ENCODE measurements at places on chromosomes 11 and 22. TPM values are rescaled to one million over a fixed set of nuclear protein-coding genes. Genes with fewer than 3 reads are reported as not detected.

- H3K27ac ChIP-seq: no peak overlapping the region
- H3K4me3 ChIP-seq: no peak overlapping the region
- no peaks in the 10 kb centered on the region for H3K27me3 ChIP-seq
- H3K4me1 ChIP-seq: no peaks in the 10 kb centered on the region
- no peaks in the 10 kb centered on the region for H3K36me3 ChIP-seq
Measured at GRCh38 chr11:40168414-40168813, 1291.0 kb downstream of the LRRC4C start.

The SMIM38 gene
- not detected for total RNA-seq

GRCh38 chr11:110505528-110506284 is 76.0 kb downstream of the FDX1 start:
- no peak overlapping the region for H3K27ac ChIP-seq
- DNase-seq: no peak
- H3K4me3 ChIP-seq: no peak overlapping the region
- H3K36me3 ChIP-seq: no peaks in the 10 kb centered on the region
- H3K4me1 ChIP-seq: no peaks in the 10 kb centered on the region

DNA sequence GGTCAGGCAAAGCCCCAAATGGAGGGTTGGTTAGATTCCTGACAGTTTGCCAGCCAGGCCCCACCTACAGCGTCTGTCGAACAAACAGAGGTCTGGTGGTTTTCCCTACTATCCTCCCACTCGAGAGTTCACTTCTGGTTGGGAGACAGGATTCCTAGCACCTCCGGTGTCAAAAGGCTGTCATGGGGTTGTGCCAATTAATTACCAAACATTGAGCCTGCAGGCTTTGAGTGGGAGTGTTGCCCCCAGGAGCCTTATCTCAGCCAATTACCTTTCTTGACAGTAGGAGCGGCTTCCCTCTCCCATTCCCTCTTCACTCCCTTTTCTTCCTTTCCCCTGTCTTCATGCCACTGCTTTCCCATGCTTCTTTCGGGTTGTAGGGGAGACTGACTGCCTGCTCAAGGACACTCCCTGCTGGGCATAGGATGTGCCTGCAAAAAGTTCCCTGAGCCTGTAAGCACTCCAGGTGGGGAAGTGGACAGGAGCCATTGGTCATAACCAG is 4.7 kb upstream of the TTC36 start:
- H3K27ac ChIP-seq: no peak overlapping the region
- peak; percentile 28 for DNase-seq
- H3K4me3 ChIP-seq: no peak overlapping the region
- H3K36me3 ChIP-seq: peaks cover 28% of the 10 kb centered on the region
- H3K4me1 ChIP-seq: no peaks in the 10 kb centered on the region
- no peaks in the 10 kb centered on the region for H3K27me3 ChIP-seq

DNA sequence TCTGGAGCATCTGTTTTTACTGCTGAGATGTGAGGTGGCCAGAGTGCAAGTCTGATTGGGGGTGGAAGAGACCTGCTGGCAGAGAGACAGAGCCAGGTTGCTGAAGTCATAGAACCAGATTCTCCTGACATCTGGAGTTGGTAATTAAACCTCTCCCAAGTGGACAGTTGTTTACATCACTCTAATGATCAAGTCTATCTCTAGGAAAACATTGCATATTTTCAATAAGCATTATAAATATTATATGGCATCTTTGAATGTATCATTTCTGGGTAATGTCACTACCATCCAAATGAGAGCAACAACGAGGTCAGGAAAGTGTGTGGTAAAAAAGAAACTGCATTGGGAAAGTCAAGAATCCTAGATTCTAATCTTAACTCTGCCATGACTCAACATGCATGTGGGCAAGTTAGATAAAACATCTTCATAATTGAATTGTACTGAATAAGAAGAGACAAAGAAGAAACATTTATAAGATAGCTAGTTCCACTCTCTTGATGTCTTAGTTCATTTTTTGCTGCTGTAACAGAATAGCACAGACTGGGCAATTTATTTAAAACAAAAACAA is 351.2 kb upstream of the API5 start:
- H3K36me3 ChIP-seq: no peaks in the 10 kb centered on the region
- no peaks in the 10 kb centered on the region for H3K27me3 ChIP-seq
- DNase-seq: no peak
- no peak overlapping the region for H3K27ac ChIP-seq

DNA sequence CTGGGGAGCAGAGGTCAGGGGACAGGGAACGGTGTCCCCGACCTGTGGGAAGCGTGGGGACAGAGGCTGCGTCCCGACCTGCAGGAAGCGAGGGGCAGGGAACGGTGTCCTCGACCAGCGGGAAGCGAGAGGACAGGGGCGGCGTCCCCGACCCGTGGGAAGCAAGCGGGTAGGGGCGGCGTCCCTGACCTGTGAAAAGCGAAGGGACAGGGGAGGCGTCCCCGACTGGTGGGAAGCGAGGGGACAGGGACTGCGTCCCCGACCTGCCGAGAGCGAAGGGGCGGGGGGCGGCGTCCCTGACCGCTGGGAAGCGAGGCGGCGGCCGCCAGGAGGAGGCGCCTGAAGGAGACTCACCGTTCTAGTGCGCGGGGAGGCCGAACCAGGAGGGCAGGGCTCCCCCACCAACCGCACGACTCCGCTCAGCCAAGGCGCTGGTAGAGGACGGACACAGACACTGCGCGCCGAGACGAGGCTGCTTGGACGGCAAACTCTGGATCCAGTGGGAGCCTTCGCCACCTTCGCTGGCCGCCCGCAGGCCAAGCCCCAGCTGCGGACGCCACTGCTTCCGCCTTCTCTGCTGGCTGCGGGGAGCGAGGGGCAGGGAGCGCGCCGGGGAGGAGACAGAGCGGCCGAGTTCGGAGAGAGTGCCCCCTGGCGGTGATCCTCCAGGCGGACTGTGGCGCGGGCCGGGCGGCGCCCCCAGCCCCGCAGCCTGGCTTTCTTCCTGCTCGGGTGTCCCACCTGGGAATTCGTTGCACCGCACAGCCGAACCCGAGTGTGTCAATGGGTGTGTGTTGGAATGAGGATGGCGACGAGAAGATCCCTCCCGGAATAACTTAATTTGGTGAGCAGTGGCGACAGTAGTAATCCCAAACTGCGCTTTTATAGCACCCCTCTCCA is at the start of gene TRAF6:
Gene TRAF6 (minus strand): TSS at position 579 of the 900 bp plus-strand sequence. CDS start 8,757 bp downstream, outside the sequence.
- H3K36me3 ChIP-seq: no peaks in the 10 kb centered on the region
- H3K4me1 ChIP-seq: peaks cover 16% of the 10 kb centered on the region
- peak within 1 kb of the TSS; percentile 50 for H3K27ac ChIP-seq
- H3K4me3 ChIP-seq: peak within 1 kb of the TSS; percentile 100
- DNase-seq: peak; percentile 91
- H3K27me3 ChIP-seq: no peaks in the 10 kb centered on the region

- no peaks in the 10 kb centered on the region for H3K36me3 ChIP-seq
- H3K27me3 ChIP-seq: no peaks in the 10 kb centered on the region
- peak; percentile 30 for DNase-seq
- no peak overlapping the region for H3K4me3 ChIP-seq
- H3K4me1 ChIP-seq: peaks cover 69% of the 10 kb centered on the region
Measured at GRCh38 chr11:75342966-75343870, 8.2 kb downstream of the ARRB1 start.

The ASCC2 gene
- total RNA-seq: 60.4 TPM

DNA sequence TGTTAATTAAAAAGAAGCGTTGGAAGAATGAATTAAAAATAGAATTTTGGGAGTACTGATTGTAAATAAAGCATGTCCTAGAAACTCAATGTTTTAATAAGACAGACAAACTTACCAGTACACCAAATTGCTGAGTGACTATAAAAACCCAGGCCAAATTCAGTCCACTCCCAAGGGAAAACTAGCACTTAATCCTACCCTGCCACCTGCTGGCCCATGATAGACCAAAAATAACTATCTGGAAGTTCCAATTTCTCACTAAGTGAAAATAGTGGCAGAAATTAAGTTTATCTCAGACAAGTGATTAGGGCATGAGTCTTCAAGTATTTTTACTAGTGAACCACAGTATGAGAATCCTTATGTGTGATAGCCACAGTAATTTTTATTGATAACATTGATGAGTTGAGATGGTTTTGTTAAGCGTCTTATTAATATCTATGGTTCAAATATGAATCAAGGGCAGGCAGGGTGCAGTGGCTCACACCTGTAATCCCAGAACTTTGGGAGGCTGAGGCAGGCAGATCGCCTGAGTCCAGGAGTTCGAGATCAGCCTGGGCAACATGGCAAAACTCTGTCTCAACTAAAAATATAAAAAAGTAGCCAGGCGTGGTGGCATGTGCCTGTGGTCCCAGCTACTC is 9.8 kb upstream of the DDX10 start:
- no peaks in the 10 kb centered on the region for H3K27me3 ChIP-seq
- H3K4me3 ChIP-seq: no peak overlapping the region
- no peaks in the 10 kb centered on the region for H3K4me1 ChIP-seq
- no peaks in the 10 kb centered on the region for H3K36me3 ChIP-seq
- H3K27ac ChIP-seq: no peak overlapping the region
- peak; percentile 47 for DNase-seq

DNA sequence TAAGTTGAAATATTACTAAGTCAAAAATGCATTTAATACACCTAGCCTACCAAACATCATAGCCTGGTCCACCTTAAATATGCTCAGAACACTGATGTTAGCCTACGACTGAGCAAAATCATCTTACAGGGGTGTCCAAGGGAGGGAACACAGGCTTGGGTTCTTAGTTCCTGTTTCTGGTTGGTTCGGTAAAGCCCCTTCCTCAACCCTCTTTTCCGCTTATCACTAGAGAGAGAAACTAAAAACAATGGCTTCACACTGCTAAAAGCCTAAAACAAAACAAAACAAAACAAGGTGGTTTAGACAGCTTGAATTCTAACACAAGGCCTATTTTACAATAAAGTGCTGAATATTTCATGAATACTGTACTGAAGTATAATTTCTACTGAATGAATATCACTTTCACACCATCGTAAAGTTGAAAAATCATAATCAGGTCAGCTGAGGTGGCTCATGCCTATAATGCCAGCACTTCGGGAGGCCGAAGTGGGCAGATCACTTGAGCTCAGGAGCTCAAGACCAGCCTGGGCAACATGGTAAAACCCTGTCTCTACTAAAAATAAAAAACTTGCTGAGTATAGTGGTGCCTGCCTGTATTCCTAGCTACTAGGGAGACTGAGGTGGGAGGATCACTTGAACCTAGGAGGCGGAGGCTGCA is 118.0 kb downstream of the SIK3 start:
- no peaks in the 10 kb centered on the region for H3K27me3 ChIP-seq
- no peaks in the 10 kb centered on the region for H3K36me3 ChIP-seq
- no peak overlapping the region for H3K27ac ChIP-seq
- no peak for DNase-seq

The PATE1 gene
- total RNA-seq: not detected

DNA sequence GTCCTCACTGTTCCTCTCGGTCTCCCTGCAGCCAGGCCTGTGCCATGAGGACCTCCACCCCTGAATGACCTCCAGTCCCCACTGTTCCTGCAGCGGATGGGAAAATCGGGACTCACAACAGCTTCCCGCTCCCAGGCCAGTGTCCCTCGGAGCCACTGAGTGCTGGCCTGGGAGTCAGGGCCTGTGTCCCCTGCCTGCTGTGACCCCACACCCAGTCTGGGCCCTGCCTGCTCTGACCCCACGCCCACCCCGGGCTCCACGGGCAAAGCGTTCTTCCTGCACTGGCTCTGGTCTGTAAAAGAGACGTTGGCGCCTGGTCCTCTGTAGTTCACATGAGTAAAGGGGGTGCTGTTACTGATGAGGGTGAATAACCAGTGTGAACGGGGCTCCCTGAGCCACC is 73.0 kb upstream of the SHISAL1 start:
- DNase-seq: no peak
- no peaks in the 10 kb centered on the region for H3K36me3 ChIP-seq
- no peaks in the 10 kb centered on the region for H3K4me1 ChIP-seq
- H3K4me3 ChIP-seq: no peak overlapping the region
- no peak overlapping the region for H3K27ac ChIP-seq

DNA sequence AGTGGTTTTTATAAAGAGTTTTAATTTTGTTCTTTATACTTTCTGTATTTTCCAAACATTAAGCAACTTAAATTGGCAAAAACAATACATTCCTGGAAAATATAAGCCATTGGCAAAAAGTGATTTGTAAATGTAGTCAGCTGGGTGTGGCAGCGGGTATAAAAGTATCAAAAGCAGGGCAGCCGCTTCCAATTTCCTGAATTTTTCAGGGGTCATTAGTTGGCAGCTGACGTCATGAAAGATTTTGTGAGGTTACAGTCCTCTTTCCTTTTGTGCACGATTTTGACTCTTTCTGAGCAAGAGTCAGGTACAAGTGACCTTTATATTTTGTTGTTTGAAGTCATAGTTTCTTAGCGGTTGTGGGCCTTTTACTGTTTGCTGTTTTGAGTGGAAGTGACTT is at the start of gene OOSP3:
Gene OOSP3 (plus strand): TSS at position 208 of the 400 bp plus-strand sequence. CDS start 27 bp downstream, at position 235.
- H3K4me3 ChIP-seq: no peak within 1 kb of the TSS
- no peak for DNase-seq
- no peaks in the 10 kb centered on the region for H3K36me3 ChIP-seq
- H3K27me3 ChIP-seq: no peaks in the 10 kb centered on the region

DNA sequence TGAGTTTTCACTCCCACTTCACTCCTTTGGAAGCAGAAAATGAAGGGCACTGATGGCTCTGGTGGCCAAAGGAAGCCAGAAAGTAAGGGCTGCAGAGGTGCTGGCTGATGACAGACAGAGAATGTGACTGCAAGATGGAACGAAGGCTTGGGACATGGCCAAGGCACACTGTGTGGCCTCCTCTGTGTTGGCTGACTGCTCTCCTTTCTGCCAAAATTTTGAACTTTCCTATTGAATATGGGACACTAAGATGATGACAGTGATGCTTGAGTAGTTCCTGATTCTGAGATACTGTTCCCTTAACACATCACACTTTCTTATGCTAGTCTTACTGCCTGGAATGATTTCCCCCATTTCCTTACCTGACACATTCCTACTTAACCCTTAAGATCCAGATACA is 156.4 kb downstream of the SWAP70 start:
- peaks cover under 1% of the 10 kb centered on the region for H3K4me1 ChIP-seq
- H3K27me3 ChIP-seq: no peaks in the 10 kb centered on the region
- no peak overlapping the region for H3K4me3 ChIP-seq

The SPDYC gene
- total RNA-seq: not detected

- DNase-seq: peak; percentile 87
- H3K4me1 ChIP-seq: peaks cover 32% of the 10 kb centered on the region
- peak overlapping the region; percentile 53 for H3K27ac ChIP-seq
- peaks cover 5% of the 10 kb centered on the region for H3K36me3 ChIP-seq
Measured at GRCh38 chr11:689625-690024, 5.4 kb downstream of the DEAF1 start.

DNA sequence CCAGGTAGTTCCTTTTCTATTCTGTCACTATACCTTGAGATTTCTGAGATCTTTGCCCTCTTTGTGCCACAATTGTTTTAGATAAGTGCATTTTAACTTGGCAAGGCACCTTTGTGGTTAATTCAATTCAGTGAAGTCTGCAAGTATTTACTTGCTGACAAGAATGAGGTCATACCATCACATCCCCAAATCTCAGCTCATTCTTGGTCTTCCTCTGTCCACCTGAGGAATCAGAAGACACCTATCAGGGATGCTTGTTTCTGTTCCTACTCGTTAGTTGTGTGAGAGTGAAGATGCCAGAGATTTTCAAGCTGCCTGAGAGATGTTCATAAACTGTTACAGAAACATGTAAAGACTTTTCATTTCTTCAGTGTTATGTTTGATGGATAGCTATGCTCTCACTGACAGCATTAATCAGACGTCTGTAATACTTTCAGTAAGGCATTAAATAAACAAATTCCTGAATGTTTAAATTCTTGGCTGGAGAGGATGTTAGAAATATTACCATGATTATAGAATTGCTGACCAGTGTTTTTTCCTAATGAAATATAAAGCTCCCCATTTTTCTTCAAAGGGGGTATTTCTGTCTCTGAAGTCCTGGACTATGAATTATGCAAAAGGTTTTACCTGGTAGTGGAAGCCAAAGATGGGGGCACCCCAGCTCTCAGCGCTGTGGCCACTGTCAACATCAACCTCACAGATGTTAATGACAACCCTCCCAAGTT is 135.0 kb upstream of the MTNR1B start:
- no peak overlapping the region for H3K27ac ChIP-seq
- H3K36me3 ChIP-seq: no peaks in the 10 kb centered on the region
- H3K4me1 ChIP-seq: no peaks in the 10 kb centered on the region
- no peaks in the 10 kb centered on the region for H3K27me3 ChIP-seq
- no peak overlapping the region for H3K4me3 ChIP-seq

The SRSF8 gene
- 29.2 TPM for total RNA-seq

The ROBO3 gene
- 27.1 TPM for total RNA-seq

All from endothelial cell of umbilical vein (primary cell).